ENCODE measurements at places on chromosomes 4 and X.

GRCh38 chr4:148225639-148226038 lies 216.6 kb downstream of the NR3C2 start:
- DNase-seq = no peak

DNA sequence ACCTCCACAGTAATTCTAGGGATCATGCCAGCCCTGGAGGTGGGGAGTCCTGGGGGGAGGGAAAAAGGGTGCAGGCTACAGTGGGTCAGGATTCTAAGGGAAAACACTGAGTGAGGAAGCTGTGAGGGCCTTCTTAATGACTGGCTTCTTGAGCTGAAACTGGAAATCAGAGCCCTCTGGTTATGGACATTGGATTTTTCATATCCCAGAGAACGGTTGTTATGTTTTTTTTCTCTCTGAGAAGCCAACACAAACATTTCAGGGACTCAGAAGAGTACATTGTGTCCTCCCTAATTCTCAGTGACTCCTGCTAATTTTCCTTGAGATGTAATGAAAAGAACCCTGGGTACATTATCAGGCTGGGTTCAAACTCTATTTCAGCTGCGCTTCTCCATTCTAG lies 162.4 kb upstream of the PRDX4 start:
- DNase-seq = no peak

- peak; percentile 52 for DNase-seq
Measured at GRCh38 chr4:186725469-186726425, 2.1 kb upstream of the FAT1 start.

- DNase-seq = peak; percentile 16
Measured at GRCh38 chr4:110518889-110519490, 43.0 kb downstream of the ENPEP start.

GRCh38 chr4:40194602-40195161 lies 2.1 kb upstream of the RHOH start:
- DNase-seq = no peak

DNA sequence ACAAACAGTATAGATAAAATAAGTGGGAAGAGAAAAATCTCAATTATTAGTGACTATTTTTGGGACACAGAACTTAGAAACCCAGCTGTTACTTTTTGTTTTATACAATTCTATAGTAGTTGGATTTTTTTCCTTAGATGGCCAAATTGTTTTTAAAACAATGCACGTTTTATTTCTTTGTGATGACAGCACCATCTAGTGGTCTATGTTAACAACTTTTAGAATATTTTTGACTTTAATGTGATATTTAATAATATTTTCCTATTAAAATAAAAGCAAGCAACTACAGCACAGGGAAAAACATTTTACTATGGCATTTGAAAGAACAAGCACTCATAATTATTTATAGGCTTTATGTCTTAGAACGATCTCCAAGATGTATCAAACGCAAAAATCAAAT lies 5.6 kb upstream of the SMIM31 start:
- DNase-seq = no peak

- DNase-seq = no peak
Measured at GRCh38 chr4:93646233-93646930, 182.2 kb upstream of the ATOH1 start.

DNA sequence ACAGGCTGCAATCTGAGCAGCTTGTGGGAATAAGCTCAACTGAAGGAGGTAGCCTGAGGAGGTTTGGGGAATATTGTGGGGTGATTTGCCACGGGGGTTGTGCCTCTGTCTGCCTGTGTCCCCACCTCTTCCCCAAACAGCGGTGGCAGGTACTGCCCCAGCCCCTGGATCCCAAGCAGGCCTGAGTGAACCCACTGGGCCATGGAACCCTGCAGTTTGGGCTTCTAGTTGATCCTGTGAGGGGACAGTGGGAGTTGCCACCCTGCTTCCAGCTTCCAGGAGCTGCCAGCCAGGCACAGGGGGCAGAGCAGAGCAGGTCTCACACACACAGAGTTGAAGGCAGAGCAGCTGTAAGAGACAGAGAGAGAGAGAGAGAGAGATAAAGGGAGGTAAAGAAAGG lies 97.4 kb downstream of the PJA1 start:
- no peak for DNase-seq

DNA sequence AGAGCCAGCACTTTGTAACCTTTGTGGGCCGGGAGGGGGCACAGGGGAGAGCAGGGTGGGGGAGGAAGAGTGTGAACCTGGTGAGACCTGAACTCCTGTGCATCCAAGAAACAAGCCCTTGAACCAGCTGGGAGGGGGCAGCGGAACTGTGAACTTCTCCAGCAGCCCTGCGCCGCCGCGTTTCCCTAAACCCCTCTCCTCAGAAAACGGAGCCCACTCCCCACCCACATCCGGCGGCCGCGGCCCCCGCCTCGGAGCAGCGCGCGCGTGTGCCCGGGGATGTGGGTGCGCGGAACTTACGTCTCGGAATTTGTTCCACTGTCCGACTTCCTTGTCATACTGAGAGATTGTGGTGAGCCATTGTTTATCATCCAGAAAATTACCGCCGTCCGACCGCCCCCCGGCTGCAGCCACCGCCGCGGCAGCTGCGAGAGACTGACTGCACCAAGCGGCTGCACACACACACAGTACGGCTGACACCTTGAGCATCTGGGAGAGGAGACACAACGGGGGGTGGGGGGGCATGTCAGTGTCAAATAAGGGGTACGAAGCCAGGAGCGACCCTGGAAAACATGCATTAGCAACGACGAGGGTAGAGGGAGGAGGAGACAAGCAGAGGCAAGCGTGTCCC lies 494 bp downstream of the SPOCK3 start:
- DNase-seq = no peak

DNA sequence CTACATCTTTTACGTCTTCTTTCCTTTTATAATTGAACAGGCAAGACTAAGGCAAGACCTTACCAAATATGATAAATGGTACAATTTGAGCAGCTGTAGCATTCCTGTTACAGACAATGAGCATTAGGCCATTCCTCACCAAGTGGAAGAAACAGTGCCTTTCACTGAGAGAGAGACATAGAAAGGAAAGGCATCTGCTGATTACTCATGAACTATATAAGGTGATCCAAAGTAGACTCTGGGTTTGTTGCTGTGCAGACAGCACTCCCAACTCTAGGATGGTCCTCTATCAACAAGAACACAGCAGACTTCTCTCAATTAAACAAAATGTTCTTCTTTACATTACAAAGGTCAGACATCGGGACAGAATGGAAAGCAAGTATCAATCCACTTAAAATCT lies 91.9 kb downstream of the FAM13A start:
- DNase-seq = no peak

- peak; percentile 31 for DNase-seq
Measured at GRCh38 chr4:185534866-185535611, at the start of gene PDLIM3. Gene PDLIM3 (minus strand): TSS chr4:185535507. CDS start chr4:185535434, 73 bp downstream.

DNA sequence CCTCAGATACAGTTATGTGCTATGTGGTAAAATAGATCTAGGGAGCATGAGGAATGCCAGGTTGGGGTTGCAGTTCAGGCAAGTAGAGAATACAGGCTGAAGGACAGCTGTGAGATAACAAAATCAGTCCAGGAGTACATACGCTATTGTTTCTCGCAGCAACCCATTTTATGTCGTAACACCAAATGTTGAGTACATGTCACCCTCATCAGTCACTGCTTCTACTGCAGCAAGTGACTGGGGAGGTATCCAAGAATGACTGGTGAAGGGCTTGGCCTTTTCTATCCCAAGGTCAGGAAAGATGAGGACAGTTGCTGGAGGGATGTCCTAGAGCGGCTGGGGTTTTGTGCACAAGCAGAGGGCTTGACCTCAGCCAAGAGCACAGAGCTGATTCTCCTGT lies 172.1 kb downstream of the CBR4 start:
- DNase-seq = no peak

DNA sequence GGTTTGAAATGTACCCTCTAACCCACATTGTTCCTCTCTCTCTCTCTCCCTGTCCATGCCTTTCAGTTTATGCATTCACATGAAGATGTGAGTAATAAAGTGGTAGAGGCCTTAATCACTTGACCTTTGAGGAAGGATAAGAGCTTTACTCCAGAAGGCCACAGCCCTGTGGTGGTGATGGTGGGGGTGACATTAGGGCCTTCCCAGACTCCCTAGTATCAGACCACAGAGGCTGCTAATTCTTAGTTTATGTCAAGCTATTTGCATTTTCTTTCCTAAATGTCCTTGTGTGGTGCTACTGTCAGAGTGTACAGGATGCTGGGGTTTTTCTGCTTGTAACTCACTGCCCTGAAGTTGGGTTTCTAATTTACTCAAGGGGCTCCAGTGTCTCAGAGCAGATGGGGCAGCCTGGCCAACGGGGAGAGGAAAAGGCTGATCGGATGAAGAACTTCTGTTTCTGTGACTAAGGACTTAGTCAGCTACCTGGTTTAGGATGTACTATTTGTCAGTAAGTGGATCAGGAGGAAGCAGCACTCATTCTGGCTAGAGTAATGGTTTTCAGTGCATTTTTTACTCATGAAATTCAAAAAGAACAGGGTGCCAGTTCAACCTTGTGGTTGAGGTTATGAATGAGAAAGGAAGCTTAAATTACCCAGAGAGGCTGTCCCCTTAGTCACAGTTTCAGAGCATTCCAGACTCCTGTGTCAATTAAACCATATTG lies 509.6 kb upstream of the DIPK2B start:
- DNase-seq = peak; percentile 58

GRCh38 chrX:142446349-142446748 lies 241.3 kb upstream of the MAGEC2 start:
- DNase-seq = no peak

DNA sequence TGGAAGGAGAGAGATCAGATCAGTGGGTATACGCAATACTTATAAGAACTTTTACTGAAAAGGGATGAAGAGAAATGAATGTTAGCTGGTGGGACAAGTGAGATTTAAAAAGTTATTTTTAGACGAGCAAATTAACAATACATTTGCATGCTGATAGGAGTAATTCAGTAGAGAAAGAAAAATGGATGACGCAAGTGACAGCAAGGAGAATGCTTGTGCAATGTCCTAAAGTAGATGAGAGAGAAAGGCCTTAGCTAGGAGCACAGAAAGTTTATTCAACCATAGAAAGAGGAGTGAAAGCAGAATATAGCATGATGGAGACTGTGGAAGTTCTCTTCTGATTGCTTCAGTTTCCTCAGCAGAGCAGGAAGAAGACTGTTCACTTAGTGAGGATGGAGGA lies 45.8 kb downstream of the OSTC start:
- DNase-seq = no peak

DNA sequence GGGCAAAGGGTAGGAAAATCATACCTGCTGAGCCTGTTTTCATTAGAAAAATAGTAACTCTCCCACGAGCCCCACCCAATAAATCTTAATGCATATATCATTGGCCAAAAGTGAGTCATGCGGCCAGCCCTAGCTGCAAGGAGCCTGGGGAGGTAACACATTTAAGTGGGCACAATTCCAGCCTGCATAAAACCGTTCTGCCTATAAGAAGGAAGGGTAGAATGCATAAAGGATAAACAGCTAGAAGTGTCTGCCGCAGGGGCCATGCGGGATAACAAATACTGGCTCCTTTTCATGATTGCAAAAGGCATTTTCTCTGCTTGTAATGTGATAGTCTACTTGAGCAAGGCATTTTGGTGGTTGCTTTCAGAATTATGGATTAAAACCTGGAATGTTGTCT lies 37.1 kb downstream of the EFHC2 start:
- no peak for DNase-seq

- DNase-seq = no peak
Measured at GRCh38 chr4:105191621-105192210, 45.0 kb downstream of the TET2 start.

DNA sequence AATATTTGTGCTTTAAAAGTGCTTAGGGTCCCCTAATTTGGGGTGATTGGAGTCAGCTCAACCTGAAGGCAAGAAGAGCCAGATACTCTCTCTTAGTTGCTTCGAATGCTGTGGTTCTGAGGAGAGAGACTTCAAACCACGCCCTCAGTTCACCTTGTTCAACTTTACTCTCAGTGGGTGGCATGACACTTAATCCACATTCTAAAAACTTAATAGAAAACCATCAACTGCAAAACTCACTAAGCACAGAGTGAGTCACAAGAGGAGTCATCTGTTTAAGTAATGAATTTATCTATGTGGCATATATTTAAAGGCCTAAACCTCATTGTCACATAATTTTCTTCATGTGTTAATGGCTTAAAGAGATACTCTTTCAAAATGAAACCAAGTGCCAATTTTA lies 99.5 kb upstream of the SLC4A4 start:
- no peak for DNase-seq

DNA sequence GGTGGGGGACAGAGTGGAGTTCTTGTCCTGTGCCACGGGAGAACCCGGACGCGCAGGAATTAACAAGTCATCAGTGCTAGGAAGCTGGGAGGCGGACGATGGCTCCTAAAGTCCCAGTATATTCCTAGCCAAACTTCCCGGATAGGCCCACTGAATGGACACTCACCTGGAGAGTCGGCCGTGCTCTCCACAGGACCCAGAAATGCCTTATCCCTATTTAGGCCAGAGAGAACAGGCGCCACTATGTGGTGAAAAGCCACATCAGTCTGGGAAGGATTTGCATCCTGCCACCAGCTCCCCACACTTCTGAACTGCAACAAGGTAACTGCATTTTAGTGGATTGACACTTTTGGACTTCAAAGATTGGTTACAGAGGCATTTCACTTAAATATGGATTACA lies 1.1 kb downstream of the CFAP299 start:
- DNase-seq = no peak

DNA sequence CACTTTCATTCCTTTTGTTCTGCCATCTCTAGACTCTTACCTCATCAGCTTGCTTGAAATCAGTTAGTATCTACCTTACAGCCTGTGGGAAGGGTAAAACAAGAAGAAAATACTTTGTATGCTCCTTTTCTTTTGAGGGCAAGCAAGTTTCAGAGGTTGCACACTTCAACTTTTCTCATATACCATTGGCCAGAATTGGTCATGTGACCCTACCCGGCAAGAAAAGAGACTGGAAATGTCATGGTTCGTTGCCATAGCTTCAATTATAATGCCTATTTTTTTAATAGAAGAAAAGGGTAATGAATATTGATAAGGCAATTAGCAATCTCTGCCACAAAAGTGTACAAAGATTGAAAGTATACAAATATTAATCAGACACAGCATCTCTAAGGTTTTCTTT lies 346.7 kb upstream of the TACR3 start:
- DNase-seq = no peak

- DNase-seq = no peak
Measured at GRCh38 chr4:126907389-126907788, 725.4 kb upstream of the INTU start.

GRCh38 chr4:17605236-17605635 lies 9.2 kb upstream of the MED28 start:
- no peak for DNase-seq

- peak; percentile 66 for DNase-seq
Measured at GRCh38 chr4:148445071-148445859, 3.1 kb upstream of the NR3C2 start.

GRCh38 chrX:84469226-84469625 lies 33.0 kb downstream of the HDX start:
- no peak for DNase-seq

- no peak for DNase-seq
Measured at GRCh38 chr4:154276496-154276895, 215.1 kb downstream of the DCHS2 start.

- DNase-seq = no peak
Measured at GRCh38 chr4:56302760-56303159, 84.5 kb downstream of the AASDH start.
